ENCODE measurements at places on chromosomes 16 and 17.

DNA sequence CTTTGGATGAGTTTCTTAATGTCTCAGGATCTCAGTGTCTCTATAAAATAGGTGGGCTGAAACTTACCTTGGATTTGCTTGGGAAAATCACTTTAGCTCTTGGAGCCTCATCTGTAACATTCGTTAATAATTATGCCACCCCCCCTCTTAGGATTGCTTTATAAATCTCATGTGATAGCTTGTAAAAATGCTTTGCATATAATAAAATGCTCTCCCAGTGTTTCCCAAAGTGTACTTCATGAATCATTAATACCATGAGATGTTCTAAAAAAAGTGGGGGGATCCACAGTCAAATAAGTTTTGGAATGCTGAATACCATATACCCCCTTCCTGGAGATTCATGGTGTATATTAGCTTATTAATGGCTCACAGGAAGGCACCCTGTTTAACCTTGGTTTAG, 5.2 kb downstream of the KRT39 start:
- no peak for DNase-seq

- peak; percentile 42 for DNase-seq
These were observed 17.0 kb downstream of the DUSP14 start for GRCh38 chr17:37506678-37507077.

GRCh38 chr17:2613089-2613808, 19.8 kb downstream of the PAFAH1B1 start:
- no peak for DNase-seq

DNA sequence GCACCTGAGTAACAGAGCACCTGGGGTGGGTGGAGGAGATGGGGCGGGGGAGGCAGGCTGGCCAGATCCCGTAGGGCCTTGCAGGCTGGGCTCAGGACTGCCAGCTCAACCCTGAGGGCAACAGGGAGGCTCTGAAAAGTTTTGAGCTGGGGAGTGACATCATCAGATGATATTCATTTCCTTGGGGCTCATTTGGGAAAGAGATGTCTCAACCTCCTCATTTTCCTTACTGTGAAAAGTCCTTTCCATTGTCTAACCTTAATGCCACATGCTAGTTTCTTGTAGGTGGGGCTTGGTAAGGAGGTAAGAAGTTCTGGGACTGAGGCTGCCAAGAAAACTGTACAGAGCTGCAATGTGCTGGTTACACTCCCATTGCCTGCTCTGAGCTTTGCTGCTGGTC, 3.7 kb downstream of the TNS4 start:
- peak; percentile 36 for DNase-seq

DNA sequence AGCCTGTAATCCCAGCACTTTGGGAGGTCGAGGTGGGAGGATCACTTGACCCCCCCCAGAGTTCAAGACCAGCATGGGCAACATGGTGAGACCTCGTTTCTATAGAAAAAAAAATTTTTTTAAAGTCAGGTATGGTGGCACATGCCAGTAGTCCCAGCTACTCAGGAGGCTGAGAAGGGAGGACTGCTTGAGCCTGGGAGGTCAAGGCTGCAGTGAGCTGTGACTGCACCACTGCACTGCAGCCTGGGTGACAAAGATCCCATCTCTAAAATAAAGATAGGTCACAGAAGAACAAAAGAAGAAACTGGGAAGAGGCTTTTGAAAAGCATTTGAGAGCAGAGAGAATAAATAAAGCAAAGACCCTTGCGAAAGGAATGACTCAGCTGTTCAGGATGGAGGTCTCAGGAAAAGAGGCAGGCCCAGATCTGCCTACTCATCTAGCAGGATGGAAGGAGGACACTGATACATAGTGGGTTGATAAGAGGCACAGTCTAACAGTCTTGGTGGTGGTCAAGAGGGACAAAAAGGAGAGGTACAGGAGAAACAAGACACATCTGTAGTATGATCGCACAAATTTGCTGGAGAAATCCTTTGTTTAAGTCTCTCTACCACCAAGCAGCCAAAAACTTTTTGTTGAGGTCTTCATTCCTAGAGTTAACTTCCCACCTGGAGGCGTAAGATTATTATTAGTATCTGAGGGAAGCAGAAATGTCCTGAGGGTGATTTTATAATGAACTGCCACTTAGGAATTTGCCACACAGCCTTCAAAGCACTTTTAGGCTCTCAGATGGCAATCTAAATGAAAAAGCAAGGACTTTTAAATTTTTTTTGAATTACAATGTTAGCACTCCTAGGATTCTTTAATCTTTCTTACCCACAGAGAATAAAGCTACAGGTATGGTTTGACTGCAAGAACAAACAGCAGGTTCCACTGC, 17.6 kb downstream of the ZSWIM7 start:
- peak; percentile 63 for DNase-seq

DNA sequence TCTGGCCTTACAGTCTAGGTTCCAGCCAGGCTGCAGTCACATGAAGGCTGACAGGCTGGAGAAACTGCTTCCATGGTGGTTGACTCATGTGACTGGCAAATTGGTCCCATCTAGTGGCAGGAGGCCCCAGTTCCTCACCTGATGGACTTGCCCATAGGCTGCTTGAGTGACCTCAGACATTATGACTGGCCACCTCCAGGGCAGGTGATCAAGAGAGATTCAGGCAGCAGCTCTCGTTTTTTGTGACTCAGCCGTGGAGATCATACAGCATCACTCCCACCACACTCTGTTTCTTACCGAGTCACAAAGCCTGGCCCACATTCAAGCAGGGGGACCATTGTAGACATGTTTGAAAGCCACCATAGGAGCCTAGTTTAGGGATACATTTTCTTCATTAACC, 34.5 kb downstream of the SIAH1 start:
- DNase-seq: no peak

- DNase-seq: no peak
These were observed 4.3 kb upstream of the CCL7 start for GRCh38 chr17:34265711-34266110.

GRCh38 chr16:72247821-72248253, 75.9 kb upstream of the PMFBP1 start:
- peak; percentile 82 for DNase-seq

DNA sequence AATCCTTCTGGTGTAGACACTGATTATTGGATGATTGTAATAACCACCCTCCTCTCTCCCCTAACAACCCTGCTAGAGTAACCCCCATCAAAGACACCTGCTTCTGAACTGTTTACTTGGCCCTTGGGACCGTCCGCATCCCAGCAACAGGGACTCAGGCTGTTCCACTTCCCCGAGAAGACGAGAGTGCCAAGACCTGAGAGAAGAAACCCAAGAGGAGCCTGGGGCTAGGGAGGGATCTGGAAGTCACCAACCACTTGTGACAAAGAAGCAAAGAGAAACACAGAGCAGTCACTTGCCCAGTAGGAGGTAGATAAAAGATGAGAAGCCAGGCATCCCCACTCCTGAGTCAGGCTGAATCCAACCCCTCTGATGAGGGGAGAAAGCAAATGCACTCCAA, 84.3 kb downstream of the CDH11 start:
- no peak for DNase-seq

- DNase-seq: no peak
These were observed 22.5 kb upstream of the TBX2 start for GRCh38 chr17:61376931-61377838.

- DNase-seq: no peak
These were observed 45.5 kb upstream of the RBBP6 start for GRCh38 chr16:24493821-24494220.

GRCh38 chr17:58666858-58667267, 25.0 kb downstream of the TEX14 start:
- peak; percentile 50 for DNase-seq

- DNase-seq: peak; percentile 40
These were observed 1.0 kb downstream of the TSPOAP1 start for GRCh38 chr17:58327363-58328194.

- DNase-seq: peak; percentile 26
These were observed 1.1 kb upstream of the PRPSAP1 start for GRCh38 chr17:76354747-76355310.

GRCh38 chr17:57010487-57010886, 32.6 kb downstream of the SCPEP1 start:
- DNase-seq: no peak

DNA sequence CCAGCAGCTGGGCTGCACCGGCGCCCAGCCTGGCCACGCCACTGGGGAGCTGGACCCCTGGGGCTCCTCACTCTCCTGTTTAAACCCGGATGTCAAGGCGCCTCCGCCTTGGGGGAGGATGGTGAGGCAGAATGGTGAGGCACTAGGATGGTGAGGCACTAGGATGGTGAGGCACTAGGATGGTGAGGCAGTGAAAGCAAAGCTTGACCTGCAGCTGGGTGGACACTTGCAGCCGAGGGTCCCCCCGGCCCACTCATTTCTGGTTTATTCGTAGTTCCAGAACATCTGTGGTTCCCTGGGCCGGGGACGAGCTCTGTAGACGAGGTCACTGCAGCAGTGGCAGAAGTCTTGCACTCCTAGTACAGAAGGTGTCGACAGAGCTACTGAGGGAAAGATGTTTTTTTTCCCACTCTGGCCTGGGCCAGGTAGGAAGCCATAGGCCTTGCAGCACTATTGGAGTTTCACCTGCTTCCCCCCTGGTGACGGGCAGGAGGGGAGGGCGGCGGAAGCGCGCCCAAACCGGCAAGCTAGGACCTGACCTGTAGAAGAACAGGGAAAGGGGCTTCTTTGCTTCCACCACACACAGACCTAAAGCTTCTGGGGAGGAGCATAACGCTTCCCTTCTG, 1.1 kb upstream of the HNF1B start:
- DNase-seq: no peak

- no peak for DNase-seq
These were observed 7.1 kb upstream of the DCAF7 start for GRCh38 chr17:63542942-63543821.

DNA sequence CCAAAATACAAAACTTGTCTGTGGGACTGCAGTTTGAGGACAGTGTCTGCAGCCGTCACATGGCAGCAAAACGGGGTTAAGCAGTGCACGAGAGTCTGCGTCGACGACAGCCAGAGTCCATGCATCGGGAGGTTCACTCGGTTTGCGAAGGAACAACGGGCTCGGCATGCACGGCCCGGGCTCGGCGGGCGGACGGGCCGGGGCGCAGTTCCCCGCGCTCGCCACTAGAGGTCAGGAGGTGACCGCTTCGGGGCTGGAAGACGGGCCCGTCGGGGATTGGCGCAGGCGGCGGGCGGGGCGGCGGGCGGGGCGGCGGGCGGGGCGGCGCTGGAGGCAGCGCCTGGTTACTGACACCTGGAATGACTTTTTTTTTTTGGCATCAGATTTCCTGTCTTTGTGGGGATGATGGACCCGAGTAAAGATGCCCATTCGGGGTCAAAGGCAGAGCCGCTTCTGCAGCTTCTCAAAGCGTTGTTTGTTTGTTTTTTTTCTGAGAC, 6.5 kb downstream of the SCGB1C2 start:
- DNase-seq: peak; percentile 63

- no peak for DNase-seq
These were observed 60.4 kb downstream of the NDEL1 start for GRCh38 chr17:8496081-8496480.

- DNase-seq: no peak
These were observed 79.2 kb downstream of the SLC39A11 start for GRCh38 chr17:73013301-73013700.

GRCh38 chr16:78505544-78506366, 406.3 kb downstream of the WWOX start:
- DNase-seq: peak; percentile 35

- DNase-seq: no peak
These were observed 16.1 kb upstream of the GPRC5C start for GRCh38 chr17:74415608-74416396.

- peak; percentile 4 for DNase-seq
These were observed 610.7 kb downstream of the KCNJ2 start for GRCh38 chr17:70780031-70780430.

GRCh38 chr17:81580481-81580880, 28.3 kb upstream of the FAAP100 start:
- no peak for DNase-seq

DNA sequence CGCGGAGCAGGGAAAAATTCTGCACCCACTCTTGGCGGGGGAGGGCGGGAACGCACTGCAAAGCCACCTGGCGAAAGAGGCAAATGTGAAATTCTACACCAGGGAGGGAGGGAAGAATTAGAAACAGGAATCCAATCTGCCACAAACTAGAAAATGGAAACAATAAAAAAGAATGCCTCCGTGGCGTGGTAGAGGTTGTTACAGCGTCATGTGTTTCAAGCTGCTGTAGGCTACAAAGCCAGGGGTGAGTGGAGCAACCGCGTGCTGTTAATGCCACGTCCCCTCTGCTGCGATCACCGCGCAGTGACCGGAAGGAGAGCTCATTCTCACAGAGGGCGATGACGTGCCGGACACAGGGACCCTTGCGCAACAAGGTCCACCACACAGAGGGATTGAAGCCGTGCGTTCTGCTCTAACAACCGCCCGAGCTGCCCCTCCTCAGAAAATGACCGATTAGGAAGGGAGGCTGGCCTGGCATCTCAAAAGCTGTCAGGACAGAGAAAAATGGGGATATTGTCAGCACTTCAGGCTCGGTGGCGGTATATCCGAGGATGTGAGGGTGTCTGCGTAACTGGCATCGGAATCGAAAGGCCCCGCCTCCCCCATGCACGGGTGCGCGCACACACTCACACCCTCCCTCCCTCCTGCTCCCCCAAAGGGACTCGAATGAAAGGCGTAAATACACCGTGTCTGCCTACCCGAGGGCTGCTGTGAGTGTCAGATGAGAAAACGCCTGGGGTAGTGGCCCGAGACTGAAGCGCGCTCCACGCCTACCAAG, 70.8 kb upstream of the TNRC6C start:
- DNase-seq: peak; percentile 41

DNA sequence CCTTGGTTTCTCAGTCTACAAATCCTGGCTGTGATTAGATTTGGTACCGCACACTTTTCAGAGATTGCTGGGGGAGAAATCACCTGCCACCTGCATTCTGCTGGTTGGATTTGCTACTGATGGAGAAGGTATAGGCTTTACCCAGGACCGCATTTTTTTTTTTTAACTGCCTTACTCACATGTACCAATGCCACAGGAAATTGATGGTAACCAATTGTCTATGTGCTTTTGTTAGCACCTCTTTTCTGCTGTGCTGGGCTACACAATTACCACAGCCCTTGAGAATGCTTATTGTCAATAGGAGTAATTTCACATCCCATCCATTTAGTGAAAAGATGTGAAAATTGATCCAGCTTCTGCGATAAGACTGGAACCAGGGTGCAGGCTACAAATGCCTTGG, 74.4 kb upstream of the TANC2 start:
- DNase-seq: no peak

DNA sequence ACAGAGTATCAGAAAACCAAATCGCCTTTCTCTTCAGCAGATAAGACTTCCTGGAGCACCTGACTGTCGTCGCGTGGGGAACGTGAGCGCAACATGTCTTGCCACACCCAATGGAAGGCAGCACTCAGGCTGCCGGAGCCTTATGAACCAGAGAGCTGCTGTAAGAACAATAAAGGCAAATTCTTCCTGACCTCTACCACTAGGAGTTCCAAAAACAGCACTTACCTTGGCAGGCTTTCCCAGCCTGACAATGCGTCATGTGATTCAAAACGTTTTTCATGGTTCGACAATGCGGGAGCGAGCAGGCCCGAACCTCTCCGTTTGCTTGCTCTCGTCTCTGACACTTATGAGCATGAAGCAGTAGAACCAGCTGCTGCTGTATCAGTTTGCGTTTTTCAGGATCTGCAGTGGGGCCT, 75.8 kb upstream of the TRAP1 start:
- DNase-seq: peak; percentile 5

DNA sequence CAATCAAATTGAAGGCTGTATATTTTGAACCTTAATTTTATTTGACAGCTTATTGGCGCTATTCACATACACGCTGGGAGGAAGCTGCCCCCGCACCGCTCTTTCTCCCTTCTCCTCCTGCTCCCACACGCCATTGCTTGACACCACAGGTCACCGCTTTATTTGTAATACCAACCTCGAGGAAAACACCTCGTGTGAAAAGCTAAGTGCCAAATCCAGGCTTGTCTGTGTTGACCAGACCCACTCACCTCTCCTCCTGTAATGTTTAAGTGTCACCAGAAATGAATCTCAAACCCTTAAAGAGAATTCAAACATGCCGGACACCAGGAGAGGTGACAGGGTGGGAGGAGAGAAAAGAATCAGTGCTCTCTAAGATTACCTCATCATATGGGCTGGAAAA, 331.4 kb downstream of the GRIN2A start:
- DNase-seq: no peak

Measured in fibroblast of skin of right biceps (primary cell).